Activated naive CD8-positive, alpha-beta T cell treated with anti-CD3 and anti-CD28 coated beads, Interleukin-2, amount 50 U/mL, for 24 hours (primary cell): ENCODE measurements at places on chromosomes 11 and 22.

GRCh38 chr11:12975195-12975594, 33.9 kb upstream of the RASSF10 start:
- DNase-seq, result no peak

- DNase-seq, result no peak
Measured at GRCh38 chr11:100716838-100717237, 29.8 kb downstream of the ARHGAP42 start.

- DNase-seq, result no peak
Measured at GRCh38 chr11:12246147-12246546, 131.2 kb upstream of the PARVA start.

DNA sequence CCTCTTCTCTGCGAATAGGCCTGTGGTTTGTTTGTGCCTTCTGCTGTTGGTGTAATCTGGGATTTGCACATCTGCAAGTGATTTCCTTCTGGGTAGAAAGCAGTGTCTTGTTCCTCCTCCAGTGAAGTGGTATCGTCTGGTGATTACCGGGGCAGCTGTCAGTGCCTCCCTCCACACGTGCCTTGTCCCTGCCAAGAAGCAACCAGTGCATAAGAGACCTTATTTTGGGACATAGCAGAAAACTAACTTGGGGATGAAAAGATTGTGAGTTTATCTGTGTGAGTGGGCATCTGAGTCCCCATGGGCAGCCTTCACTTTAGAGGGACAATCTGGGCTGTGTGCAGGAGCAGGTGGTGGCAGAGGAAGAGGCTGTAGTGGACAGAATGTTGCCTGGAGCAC, 71.5 kb upstream of the SORL1-AS1 start:
- no peak for DNase-seq

GRCh38 chr11:81870066-81870412, 863.6 kb downstream of the FAM181B start:
- no peak for DNase-seq
